ENCODE measurements at places on chromosomes 5 and 9.

DNA sequence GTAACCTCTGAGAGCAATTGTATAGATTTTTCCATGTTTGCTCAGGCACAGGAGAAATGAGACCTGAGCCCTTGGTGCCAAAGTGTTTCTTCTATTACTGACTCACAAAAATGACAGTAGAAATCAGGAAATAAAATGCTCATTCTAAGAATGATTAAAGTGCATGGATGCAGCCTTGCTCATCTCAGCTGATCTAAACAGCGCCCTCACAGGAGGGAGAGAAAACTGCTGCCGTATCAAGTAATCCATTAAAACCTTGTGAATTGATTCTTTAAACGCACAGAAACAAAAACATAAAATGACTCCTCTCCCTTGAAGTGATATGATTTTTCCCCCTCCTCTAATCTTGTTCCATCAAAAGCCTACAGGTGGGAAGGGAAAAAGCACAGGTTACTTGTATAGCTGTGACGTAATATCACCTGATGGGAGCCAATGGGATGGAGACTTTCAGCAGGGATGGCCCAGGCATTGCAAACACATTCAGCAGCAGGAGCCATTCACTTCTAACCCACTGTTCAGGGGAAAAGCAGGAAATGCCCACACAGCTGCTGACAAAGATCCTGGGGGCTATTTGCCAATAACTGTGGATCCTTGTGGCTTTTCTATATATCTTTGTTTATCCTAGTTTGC lies 76.7 kb downstream of the PLCXD3 start:
- no peak for DNase-seq

DNA sequence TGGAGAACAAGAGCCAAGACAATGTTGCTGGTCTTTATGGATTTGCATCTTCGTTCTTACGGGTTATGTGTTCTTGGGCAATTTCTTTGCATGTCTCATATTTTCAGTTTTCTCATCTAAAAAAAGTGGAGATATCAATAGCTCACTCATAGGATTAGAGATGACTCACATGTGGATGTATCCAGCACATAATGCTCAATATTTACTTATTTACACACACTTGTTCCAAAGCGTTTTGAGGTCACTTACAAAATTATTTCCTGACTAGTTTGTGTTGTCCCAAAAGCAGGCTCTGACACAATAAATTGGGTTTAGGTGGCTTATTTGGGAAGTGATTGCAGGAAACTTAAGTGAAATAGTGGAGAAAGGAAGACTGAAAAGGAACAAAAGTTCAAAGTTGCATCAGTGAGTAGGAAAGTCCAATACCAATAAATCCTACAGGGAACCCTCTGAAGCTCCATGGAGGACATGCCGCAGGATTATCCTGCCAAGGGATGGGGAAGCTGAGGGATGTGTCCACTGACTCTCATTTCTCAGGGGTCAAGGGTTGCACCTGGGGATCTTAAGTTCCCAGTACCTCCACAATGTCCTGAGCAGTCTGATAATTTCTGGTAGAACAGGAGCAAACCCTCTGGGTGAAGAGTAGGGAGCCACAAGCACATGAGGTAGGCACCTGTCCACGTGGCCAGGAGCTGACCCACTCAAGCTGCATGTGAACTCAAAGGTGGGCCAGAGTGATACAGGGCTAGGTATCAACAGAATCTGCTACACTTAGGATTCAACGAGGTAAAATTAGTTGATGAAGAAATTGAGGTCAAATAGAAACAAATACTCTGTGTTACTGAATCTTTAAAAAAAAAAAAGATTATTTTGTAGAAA lies 37.4 kb upstream of the SLC44A1 start:
- DNase-seq, result no peak

DNA sequence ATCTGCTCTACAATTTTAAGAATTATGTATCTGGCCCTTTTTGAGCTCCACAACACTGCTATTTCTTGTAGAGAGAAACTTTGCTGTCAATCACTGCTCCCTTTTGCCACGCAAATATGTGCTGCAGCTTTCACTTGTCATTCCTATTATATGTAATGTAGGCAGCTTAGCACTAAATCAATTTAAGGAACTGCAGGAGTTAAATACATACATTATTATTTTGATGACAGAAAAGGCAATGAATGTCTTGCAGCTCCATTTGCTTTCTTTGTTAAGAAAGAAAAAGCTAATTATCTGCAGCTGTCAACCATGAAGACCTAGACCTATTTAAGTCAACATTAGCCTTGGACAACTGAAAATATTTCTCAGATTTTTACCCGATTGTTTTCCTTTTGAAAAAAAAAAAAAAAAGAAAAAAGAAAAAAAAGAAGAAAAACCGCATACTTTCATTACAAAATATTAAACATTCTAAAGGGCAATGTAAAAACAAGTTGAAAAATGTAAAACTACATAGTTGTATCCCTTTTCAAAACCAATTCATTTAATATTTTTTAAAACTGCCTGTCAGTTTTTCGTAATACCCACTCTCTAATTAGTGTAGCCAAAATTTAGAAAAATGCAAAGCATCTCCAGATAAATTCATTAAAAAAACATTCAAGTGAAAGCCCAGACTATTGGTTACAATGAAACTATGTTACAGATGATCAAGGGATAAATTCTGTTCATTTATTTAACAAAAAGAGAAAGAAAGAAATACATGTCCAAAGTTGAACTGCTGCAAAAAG lies 57.2 kb downstream of the RFX3 start:
- no peak for DNase-seq

DNA sequence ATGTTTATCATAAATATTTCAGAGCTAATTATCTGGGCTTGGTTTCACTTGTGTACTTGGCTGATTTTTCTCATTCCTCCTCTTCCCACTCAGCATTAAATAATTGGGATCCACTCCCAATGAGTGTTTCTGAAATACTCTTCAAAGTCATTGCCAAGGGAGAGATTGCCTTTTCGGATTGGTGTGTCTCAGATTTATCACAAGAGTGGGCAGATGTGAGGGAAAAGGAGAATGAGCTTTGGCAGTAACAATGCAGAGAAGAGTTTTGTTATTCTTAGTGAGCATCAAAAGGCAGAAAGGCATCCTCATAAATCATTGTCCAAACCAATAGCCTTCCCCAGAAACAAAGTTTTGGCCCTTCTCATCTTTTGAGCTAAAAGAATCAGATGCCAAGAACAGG lies 79.2 kb downstream of the SEMA5A start:
- no peak for DNase-seq

DNA sequence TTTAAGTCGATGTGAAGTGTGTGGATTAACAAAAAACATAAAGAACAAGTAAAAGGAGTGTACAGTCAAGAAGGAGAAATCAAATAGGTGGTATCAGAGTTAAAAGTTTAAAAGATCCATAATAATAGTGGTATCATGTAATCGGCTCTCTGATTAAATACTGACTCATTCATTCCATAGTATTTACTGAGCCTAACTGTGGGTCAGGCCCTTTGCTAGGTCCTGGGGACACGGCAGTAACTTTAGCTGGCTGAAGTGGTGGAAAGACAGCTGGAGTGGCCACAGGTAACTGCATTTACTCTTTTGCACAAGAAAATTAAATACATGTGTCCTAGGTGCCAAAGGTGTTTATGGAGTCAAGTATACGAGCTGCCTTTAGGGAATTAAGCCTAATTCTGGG lies 124.0 kb downstream of the GNAQ start:
- no peak for DNase-seq

GRCh38 chr9:108269371-108269770 lies 586.4 kb downstream of the ACTL7B start:
- no peak for DNase-seq

DNA sequence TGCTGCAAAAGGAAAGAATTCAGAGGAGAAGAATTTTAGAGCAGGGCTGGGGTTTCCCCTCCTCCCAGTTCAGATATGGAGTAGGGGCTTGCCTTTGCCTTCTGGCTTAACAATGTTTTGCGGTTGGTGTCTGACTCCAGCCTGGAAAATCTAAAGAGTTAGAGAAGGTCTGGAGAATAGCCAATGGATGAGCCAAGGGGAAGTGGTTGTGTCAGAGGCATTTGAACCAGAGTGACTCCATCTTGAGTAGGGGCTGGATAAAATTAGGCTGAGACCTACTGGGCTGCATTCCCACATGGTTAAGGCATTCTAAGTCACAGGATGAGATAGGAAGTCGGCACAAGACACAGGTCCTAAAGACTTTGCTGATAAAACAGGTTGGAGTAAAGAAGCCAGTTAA lies 133.7 kb downstream of the DIRAS2 start:
- DNase-seq, result no peak

DNA sequence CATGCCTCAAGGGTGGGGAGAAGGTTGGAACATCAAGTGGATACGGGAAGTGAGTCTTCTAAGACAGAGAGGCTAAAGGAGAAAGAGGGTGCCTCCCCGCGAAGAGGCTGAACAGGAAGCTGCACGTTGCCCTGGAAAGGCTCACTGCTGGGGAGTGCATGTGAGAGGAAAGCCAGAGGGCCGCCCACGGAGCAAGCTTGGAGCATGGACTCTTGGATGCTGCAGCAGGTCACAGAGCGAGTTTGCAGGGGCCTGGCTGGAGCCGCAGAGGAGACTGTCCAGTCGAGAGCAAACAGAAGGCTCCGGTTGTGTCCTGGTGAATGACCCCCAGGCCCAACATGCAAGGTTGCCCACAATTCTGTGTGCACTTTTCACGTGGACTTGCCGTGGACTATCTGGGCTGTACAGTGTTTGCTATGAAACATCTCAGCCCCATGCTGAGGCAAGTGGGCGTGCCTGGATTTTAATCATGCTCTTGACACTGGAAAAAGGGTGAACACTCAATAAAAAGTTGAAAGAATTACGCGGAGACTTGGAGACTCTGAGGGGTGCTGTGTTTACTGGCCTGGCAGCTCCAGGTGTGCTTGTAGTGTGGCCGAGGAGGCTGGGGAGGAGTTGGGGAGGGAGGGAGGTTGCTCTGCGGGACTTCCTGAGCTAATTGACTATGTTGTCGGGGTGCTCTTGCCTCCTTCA lies 54.5 kb upstream of the GARNL3 start:
- no peak for DNase-seq

- DNase-seq, result no peak
Observed at GRCh38 chr5:141258464-141258863, 13.3 kb downstream of the PCDHB15 start.

DNA sequence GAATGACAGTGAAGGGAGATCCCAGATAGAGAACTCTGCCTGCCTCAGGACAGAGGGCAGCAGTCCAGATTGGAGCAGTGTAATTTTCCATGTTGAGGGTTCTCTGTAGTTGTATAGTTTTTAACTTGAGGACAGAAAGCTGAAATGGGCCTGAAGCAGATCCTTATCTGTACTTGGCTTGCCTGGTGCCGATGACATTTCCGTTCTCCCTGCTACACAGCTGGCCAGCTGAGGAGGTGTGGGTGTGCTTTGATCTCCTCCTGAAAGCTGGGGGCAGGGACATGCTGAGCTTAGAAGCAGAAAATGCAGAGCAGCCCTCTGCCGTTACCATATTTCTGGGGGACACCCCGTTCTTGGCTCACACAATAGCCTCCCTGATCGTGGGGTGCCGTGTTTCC lies 10.5 kb downstream of the GLRX start:
- DNase-seq, result no peak

GRCh38 chr9:82829818-82830217 lies 233.1 kb downstream of the RASEF start:
- no peak for DNase-seq
